ENCODE measurements at places on chromosomes 7 and 10.
A peak's percentile ranks its signal among the peaks of the same experiment; 100 is the strongest.

GRCh38 chr10:115953281-115953680 is 319.7 kb downstream of the GFRA1 start:
- DNase-seq: no peak

DNA sequence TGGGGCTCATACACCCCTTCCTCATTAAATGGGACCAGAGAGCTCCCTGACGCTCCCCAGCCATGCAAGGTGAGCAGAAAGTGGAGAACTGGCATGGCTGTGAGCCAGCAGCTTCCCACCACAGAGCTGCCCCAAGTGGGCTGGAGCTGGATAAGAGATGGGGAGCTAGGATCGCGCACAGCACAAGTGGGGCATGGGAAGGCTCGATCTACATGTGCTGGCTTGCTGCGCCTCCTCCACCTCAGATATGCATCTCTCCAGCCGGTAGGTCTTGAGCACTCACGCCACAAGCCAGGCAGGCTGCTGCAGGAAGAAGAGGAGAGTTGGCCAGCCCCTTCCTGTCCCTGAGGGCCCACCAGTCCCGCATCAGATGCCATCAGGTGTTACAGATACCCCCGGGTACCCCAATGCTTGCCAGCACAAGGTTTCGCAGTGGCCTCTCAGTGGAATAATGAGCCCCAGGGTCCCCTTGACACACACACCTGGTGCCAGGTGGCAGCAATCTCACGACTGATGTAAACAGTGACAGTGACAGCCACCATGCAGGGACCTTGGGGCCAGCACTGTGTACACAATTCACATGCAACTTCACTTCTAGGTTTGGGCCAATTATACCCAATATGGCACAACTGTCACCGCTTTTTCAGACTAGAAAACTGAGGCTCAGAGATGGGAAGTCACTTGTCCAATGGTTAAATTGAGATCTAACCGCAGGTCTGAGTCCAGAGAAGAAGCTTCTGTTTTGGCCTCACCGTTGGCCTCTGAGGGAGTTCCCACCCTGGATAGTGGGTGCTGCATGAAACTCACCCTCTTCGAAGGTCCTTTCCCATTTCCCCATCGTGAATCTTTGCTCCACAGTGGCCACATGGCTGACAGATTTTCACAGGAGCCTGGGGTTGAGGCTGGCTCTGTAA is 79.3 kb downstream of the OAT start:
- DNase-seq: no peak

- no peak for DNase-seq
These were observed 257.7 kb upstream of the GLI3 start for GRCh38 chr7:42494736-42495135.

DNA sequence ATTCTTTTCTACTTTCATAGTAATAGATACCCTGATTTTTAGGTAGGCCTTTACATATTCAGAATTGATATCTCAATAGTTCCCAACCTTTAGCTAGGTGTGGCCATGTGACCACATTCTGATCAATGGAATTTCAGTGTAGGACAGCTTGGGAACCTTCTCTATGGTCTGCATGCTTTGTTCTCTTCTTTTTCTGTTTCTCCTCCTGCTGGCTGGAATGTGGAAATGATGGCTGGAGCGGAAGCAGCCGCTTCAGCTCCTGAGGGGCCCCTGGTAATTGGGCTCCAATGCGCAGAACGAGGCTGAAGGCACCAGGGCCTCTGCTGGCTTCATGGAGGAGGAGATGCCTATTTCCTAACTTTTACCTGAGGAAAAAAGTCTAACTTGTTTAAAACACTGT is 152.6 kb downstream of the ZMYND11 start:
- DNase-seq: no peak

GRCh38 chr7:65239707-65240352 is 133.8 kb upstream of the ZNF92 start:
- DNase-seq: peak; percentile 89

DNA sequence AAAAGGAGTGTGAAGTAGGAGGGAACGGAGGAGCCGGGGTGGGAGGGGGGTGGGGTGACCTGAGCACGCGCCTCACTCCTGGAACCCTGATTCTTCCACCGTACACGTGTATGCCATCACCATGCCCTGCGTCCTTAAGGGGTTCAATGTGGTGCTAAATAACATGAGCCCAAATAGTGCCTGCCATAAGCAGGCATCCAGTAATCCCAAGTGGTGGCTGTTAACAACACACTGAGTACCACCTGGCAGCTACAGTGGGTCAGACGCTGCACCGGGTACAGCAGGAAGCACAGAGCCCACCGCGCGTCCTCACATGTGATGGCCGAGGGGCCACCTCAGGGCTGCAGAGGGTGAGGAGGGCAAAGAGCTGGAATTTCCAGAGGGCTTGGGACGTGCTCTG is 81.9 kb downstream of the PTPRN2 start:
- DNase-seq: no peak

GRCh38 chr7:99665312-99666012 is 14.3 kb downstream of the CYP3A5 start:
- no peak for DNase-seq

- DNase-seq: no peak
These were observed 57.7 kb upstream of the PPP2R2D start for GRCh38 chr10:131843089-131843595.

GRCh38 chr10:99203310-99203709 is 32.3 kb downstream of the HPSE2 start:
- no peak for DNase-seq

DNA sequence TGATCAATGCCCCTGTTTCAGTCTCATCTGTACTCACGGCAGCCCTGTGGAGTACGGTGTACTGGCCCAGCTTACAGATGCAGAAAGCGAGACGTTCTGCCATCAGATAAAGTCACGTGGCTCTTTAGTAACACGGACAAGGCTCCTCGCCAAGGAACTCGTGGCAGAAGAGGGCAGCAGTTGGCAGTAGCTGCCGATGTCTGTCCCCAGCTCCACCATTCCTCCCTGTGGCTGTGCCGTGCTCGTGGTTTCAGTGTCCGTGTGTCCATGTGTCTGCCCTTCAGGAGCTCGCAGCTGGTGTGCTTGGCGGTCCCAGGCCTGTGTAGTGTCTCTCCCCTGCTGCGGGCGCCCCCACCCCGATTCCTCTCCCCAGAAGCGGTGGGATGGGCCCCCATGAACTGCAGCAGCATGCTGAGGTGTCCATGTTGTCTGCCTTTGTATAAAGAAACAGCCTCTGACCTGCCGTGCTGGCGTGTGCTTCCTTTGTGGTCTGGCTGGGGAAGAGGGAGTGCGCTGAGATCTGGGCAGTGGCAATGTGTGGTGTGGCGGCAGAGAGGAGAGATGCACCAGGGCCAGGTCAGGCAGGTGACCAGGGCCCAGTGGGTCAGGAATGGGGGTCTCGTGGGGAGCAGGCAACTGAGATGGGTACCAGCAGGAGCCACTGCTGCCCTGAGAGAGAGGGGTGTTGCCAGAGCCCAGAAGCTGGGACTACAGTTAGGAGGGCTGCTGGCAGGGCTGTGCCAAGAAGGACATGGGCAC is 9.8 kb downstream of the RHBDD2 start:
- no peak for DNase-seq

DNA sequence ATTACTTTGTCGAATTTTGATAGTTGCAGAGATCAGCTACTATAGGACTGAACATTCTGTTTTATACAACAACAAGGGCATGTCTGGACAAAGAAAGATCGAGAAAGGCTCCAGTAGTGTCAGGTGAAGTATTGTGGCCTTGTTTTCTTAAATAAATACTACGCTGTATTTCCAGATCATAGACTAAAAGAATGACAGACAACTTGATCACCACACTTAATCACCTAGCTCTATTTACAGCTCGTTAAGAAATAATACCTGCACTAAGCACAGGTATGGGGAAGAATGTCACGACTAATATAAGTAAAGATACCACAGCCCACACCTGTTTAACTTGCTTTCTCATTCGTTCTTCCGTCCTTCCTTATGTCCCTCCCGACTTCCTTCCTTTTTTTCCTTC is 269.2 kb downstream of the HGF start:
- no peak for DNase-seq

Data from nephron progenitor cell (in vitro differentiated cells).